Mesothelial cell of epicardium (in vitro differentiated cells): ENCODE measurements at places on chromosomes 12 and 14.

- no peak for DNase-seq
These were observed 61.6 kb upstream of the MED13L start for GRCh38 chr12:116339062-116339461.

DNA sequence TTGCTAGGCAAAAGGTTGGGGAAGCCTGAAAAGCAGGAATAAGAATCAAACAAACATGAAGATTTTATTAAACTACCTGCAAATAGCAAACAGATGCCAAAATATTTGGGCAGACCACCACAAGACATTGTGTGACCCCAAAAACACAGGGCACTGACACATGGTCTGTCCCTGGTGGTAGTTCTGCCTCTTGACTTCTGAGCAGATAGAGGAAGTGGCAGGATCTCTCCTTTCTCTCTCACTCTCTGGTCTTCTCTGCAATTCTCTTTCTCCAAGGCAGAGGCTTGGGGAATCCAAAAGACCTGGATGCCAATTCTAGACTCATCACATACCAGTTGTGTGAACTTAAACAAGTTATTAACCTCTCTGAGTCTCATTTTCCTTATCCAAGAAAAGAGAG lies 4.3 kb upstream of the PTGDR start:
- no peak for DNase-seq

DNA sequence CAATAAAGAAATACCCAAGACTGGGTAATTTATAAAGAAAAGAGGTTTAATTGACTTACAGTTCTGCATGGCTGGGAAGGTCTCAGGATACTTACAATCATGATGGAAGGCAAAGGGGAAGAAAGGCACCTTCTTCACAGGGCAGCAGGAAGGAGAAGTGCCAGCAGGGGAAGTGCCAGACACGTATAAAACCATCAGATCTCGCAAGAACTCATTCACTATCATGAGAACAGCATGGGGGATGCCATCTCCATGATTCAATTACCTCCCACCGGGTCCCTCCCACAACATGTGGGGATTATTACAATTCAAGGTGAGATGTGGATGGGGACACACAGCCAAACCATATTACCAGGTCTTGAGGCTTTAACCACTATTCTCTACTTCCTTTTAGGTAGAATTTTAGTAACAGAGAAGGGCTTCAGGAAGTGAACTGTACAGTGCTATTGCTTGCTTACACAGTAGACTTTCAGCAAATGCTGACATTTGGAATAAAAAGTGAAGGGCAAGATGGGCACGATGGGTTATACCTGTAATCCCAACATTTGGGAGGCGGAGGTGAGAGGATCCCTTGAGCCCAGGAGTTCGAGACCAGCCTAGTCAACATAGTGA lies 40.8 kb upstream of the OR4E1 start:
- no peak for DNase-seq

DNA sequence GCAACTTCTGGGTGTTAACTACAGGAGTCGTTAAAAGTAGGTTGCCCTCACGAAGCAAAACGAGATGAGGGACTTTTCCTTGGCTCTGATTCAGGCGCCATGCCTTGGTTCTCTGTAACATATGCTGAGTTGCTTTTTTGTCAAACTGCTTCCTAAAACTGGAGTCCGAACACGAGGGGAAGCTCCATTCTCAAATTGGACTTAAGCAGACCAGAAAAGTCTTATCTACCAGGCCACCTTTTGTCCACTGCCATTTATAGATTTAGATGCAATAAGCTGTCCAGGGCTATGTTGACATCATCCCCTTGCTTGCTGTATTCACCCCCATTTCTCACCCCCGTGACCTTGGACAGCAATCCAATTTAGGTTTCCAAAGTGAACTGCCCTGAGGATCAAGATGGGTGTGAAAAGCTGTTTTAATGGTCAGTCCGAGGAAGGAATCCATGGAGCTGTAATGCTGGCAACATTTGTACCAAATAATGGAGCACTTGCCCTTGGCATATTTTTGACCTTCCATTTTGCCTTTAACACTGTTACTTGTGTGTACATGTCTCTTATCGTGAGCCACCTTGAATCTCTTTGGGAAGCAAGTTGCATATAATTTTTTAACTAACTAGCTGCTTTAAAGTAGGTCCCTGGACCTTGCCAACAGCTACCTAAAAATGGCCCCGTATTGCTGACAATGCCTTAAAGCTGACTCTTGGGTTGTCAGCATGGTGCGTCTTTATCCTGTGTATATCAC lies 298.1 kb downstream of the EGLN3 start:
- DNase-seq: no peak

DNA sequence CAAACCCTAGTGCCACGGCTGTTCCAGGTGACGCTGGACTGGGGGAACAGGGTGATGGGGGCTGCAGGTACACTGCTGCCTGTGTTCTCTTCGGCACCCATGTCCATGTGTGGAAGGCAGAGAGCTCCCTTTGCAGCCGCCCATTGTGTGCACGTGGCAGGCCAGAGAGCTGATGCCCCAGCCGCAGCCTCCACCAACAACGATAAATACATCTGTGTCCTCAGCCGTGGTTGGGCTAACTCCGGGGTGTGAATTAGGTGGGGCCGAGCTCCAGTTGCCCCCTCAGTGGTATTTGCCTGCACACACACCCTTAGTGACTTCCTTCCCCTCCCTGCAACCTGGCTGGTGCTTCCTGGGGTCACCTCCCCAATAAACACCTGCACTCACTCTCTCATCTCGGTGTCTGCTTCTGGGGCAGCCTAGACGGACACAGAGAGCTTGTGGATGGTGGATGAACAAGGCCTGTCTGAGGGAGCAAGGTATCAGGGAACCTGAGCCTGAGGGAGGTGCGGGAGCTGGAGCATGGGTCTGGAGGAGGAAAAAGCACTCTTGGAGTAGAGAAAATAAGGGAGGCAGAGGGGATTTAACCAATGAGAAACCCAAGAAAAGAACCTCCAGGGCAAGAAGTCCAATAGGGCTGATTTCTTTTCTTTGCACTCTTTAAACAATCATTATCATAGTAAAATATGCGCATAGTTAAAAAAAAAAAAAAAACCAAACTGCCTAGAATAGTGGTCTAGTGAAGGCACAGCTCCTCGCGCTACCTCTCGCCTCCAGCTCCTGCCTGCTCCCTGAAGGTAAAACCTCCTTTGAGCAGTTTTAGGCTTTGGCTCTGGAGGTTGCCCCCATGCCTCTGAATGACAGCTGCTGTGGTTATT lies 112.6 kb downstream of the ZNF664 start:
- no peak for DNase-seq

DNA sequence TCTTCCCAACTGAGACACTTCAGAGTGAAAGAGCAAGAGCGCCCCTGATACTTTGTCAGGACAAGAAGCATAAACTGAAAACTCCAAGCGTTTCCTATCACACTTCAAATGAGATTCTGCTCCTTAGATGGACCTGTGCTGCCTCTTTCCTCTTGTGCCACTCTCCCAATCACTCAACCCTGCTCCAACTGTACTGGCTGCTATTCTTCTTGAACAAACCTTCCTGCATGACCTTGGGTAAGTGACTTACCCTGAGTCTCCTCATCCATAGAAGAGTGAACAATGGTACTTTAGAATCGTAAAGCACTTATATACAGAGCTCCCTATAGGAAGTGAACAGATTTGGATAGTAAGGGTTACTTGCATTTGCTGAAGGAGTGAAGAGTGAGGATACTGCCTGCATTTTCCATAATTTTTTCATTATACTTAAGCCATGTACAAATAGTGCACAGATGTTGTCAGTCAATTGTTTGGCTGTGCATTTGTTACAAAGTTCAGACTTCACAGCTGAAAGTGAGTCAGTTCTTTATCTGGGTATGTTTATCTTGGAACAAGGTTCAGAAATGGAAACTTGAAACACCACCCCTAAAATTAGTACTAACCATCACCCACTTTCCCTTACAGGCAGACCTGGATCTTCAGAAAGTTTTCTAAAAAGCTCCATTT lies 10.8 kb downstream of the MTERF2 start:
- no peak for DNase-seq

- no peak for DNase-seq
These were observed 12.1 kb upstream of the PNMA1 start for GRCh38 chr14:73726025-73726961.

GRCh38 chr12:49400304-49400703 lies 33.0 kb downstream of the SPATS2 start:
- no peak for DNase-seq

- no peak for DNase-seq
These were observed 276.1 kb upstream of the LMO3 start for GRCh38 chr12:16881986-16882570.

GRCh38 chr12:114860969-114861368 lies 177.0 kb upstream of the TBX3 start:
- no peak for DNase-seq

DNA sequence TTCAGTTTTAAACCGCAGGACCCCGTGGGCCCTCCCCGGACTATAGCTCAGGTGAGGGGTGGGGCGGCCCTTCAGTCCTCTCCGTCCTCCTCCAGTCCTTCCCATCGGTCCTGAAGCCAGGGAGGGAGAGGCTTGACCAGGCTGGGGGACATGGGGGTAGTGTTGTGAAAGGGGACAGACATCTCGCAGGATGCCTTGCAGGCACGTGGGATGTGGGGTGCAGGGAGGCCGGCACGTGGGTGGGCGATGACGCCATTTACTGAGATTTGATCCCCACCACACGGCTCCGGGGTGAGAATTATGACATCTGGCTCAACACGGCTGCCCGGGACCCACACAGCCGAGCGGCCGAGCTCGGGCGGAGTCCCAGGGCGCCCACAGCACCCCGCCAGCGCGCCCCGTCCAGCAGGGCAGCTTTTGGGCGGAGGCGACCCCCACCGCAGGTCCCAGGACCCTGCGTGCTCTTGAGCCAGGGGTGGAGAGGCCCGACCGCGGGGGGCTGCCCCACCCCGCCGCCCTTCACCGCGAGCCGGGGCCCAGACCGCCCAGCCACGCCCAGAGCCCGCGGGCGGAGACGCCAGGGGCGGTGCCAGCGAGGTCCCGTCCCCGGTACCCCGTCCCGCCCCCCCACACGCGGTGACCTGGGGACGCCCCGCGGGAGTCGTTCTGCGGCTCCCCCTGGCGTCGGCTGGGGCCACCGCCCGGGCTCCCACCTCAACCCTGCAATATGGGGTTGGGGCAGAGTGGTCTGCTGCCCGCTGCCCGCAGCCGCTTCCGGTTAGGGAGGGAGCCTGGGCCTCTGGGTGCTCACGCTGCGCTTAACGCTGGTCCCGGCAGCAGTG lies 3.3 kb upstream of the EXOC3L4 start:
- no peak for DNase-seq
